Iris pigment epithelial cell (primary cell): ENCODE measurements at places on chromosomes 3 and 15.

DNA sequence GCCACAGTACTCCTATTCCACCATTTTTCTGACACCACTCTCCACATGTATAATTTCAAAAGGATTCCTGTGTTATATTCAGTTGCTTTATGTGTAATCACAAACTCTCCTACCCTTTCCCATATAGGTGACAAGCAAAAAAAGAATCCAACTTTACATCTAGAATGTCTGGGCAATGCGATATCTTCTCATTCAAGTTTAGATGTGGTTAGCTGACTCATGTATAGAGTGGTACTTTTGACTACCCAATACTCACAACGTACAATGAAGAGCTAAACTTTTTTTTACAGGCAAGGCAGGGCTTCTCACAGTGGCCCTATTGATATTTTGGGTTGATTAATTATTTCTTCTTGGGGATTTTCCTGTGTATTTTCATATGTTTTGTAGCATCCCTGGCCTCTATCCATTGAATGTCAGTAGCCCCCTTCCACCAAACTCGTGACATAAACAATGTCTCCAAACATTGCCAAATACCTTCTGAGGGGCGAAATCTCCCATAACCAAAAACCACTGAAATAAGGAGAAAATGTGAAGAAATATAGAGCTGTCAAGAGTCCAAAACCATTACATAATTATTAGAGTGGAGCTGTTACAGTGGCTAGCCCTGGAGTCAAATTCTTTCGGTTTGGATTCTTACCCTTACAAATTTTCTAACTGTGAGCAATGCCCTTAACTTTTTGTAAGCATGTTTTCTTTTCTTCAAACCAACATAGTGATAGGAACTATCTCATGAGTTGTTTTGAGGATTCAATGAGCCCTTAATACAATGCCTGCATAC lies 342.6 kb downstream of the NSUN3 start:
- DNase-seq = no peak

GRCh38 chr3:128625409-128625945 lies 25.1 kb downstream of the RPN1 start:
- DNase-seq = no peak

GRCh38 chr3:152976239-152976638 lies 141.3 kb downstream of the P2RY1 start:
- DNase-seq = no peak

- peak; percentile 38 for DNase-seq
Measured at GRCh38 chr3:39407259-39407629, 724 bp downstream of the RPSA start.

DNA sequence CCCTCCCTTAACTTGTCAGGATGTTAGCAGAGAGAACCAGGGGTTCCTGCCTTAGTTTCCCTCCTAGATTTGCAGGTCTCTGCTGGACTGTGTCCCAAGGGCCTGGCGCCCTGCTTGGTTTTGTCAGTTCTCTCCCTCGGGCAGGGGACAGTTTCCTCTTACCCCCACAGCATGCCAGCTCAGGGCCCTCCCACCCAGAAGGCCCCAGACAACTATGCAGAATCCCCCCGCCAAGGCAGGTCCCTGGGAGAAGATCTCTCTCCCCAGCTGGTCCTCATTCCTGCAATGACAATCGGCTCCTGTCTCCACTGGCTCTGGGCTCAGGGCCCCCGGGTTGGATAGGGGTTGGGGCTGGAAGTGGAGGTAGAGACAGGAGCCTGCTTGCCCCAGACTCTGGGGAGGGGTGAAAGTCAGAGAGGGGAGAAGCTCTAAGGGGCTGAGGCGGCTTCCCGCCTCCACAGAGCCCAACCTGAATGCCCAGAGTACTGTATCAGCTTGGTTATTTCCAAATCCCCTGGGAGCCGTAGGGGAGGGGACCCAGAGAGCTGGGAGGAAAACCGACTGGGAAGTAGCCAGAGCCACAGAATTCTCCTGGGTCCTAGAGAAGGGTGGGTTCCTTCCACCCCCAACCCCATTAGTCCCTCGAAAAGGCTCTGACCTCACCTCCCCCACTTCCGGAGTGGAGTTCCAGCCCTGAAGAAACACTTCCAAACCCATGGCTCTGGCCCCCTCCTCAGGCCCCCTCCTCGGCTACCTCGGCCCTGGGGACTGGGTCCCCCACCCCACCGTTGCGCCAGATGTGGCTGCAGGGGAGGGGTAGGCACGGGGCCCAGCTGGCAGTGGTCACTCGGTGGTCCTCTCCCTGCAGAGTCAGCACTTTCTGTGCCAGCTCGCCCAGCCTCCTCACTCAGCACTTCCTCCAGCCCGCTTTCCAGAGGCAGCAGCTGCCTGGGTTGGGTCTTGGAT lies 3.8 kb upstream of the LOXL1 start:
- DNase-seq = no peak

GRCh38 chr15:66964791-66965190 lies 100.6 kb upstream of the SMAD3 start:
- DNase-seq = no peak

DNA sequence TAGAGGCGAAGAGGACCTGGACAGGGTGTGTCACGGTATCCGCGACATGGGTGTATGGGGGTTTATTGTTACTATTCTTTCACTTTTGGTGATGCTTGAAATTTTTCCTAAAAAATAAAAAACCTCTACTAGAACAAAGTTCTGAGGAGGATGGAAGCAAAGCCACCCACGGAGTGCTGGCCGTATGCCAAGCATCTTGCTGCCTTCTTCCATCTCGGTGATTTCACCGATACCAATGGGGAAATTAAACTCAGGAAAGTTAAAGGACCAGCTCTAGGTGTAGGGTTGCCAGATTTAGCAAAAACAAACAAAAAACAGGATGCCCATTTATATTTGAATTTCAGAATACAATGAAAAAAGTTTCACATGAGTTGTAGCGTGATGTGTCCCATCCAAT lies 33.9 kb downstream of the SMAD6 start:
- DNase-seq = no peak

DNA sequence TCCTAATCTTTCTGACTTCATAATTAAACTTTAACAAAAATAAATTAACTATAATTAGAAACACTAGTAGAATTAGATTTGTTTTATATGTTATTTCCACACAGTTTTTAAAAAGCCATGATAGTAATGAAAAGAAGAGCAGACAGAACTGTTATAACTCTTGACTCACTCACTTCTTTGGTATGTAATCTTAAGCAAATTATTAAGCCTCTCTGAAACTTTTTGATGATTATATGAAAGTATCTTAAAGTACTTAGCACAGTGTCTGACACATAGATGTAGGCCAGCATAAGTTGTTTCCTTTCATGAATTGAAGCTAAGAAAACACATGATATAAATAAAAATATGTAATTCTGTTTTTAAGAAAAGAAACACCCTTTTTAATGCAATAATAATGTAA lies 123.6 kb upstream of the MLF1 start:
- DNase-seq = peak; percentile 27

DNA sequence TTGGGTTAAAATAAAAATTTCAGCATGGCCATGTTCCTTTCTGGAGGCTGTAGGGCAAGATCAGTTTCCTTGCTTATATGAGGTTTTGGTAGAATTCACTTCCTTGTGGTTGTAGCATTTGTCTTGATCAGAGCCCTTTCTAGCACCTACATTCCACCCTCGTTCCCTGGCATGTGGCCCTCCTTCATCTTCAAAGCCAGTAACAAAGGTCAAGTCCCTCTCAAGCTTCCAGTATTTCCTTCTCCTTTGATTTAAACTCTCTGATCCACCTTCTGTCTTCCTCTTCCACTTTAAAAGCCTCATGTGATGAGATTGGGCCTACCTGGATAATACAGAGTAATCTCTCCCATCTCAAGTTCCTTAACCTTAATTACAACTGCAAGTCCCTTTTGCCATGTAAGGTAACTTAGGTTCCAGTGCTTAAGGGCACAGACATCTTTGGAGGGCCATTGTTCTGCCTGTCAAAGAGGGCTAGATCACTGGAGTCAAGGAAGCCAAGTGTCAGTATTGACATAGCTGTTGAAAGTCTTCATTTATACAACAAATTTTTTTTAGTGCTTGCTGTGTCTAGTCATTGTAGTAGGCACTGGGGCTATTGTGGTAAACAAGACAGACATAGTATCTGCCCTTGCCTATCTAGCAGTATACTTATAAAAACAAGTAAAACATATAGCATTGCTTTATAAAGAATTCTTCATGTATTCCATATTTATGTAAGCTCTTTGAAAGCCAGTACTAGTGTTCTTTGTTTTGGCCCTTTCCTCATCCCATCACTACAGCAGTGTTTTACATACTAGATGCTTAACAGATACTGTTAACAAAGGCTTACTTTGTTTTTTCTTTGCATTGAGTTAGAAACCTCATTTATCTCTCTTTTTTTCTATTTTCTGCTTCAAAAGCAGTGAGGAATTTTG lies 40.7 kb downstream of the GLCE start:
- DNase-seq = no peak

- no peak for DNase-seq
Measured at GRCh38 chr3:182917134-182917533, 63.2 kb downstream of the DCUN1D1 start.

DNA sequence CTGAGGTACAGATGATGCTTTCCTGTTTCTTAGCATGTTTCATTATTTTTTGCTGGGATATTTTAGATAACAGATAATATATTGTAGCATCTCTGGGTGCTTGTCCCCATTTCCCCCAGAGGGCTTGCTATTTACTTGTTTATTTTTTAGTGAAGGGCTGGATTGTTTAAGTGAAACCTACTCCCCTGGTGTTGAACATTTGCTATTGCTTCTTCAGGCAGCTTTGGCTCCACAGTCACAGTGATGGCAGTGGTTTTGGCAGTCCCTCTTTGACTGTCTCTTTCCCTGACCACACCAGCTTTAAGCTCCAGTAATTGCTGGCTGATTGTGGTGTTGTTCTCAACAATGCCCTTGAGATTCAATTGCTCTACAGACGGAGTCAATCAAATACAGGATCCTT lies 128.9 kb downstream of the KLF13 start:
- no peak for DNase-seq

DNA sequence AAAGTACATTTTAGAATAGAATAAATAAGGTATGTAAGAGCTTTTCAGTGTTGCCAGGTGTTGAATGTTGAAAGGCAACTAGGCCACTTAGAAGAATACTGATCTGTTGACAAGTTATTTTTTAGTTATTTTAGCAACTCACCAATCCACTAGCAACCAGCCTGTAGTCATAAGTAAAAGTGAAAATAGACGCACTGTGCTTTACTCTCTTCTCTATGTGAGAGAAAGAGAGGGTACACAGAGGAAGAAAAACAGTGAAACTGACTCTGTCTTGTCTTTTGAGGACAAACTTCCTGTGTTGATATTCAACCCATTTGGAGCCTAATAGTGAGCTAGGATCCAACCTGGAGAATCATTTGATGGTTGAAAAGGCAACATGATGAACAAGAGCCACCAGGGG lies 327.1 kb upstream of the GOLIM4 start:
- DNase-seq = no peak

DNA sequence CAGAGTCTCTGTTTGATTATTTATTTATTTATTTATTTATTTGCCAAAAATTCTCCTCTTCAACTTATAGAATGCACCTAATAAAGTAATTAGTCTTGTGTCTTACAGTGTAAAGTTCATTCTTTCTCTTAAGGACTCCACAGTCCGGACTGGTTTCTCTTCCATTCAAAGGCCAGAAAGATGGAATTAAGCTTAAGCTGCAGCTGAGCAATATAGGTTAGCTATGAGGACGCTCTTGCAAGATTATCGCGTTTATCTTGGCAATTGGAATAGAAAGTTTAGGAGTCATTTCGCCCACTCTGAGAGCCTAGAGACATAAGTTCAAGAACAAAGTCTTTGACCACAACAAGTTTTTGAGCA lies 15.0 kb downstream of the TAGLN3 start:
- DNase-seq = no peak

GRCh38 chr15:31307270-31308184 lies 19.1 kb upstream of the KLF13 start:
- no peak for DNase-seq

- peak; percentile 92 for DNase-seq
Measured at GRCh38 chr3:49133226-49133951, 539 bp upstream of the LAMB2 start.

DNA sequence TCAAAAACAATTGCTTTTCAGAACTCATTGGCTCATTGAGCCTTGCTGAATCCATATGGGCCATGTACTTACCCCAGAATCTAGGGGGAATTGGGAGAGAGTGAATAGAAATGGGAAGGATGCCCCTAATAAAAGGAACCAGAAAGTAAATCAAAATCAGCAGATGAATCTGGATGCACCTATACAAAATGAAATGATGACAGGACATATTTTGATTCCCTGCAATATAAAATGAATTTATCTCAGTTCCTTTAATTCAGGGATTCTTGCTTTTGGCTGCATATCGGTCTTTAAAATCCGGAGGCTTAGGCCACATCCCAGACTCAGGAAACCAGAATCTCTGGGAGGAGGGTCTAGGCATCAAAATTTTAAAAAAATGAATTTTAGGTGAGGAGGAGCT lies 107.7 kb upstream of the NEO1 start:
- DNase-seq = no peak

GRCh38 chr15:54045397-54045796 lies 67.2 kb downstream of the UNC13C start:
- no peak for DNase-seq

GRCh38 chr3:122396511-122396910 lies 12.5 kb downstream of the FAM162A start:
- no peak for DNase-seq

GRCh38 chr3:9216736-9217135 lies 32.7 kb downstream of the SRGAP3 start:
- no peak for DNase-seq

GRCh38 chr15:89179966-89180875 lies 41.2 kb downstream of the RLBP1 start:
- peak; percentile 54 for DNase-seq

GRCh38 chr3:119643528-119643927 lies 16.9 kb downstream of the POPDC2 start:
- peak; percentile 83 for DNase-seq

- no peak for DNase-seq
Measured at GRCh38 chr3:189383630-189384029, 211.9 kb downstream of the TPRG1 start.

GRCh38 chr15:47788685-47789084 lies 71.4 kb downstream of the SEMA6D start:
- no peak for DNase-seq

DNA sequence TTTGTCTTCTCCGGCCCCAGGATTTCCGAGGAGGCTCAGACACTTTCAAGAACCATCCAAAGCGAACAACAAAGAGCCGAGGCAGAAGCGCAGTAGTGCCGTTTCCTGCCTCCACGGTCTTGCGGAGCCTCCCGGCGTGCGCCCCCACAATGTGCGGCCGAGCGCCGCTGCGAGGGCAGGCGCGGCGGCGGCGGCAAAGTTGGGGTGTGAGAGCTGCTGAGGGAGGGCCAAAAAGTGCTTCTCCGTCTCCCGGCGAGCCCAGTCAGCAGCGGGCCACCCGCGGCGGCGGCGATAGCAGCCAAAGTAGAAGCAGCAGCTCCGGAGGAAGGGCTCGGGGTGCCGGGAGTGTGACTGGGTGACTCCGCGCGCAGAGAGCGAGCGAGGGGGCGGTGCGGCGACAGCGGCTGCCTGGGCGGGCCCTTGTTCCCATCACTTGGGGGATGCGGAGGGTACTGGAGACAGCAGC lies 749.1 kb downstream of the ROBO1 start:
- DNase-seq = peak; percentile 83

DNA sequence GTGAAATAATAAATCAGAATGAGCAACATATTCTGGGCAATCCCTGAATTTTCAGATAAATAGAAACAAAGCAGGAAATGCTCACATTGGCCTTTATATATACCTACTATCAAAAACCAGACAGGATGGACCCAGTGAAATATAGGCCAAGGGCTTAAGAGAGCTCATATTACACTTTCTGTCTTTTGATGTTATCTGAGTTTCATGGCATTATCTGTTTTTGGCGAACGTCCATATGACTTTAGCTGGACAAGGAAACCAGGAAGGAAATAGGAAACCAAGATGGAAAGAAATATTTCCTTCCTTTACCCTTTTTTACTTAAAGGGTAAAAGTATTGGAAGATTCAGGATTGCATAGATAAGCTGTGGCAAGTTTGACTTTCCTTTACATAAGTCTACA lies 274.8 kb downstream of the THSD4 start:
- peak; percentile 36 for DNase-seq
